Stimulated activated CD4-positive, alpha-beta T cell treated with anti-CD3 and anti-CD28 coated beads, Interleukin-12 subunit alpha, Interleukin-12 subunit beta, amount 100 ng/mL, for 48 hours (primary cell): ENCODE measurements at places on chromosomes 11 and 22.

DNA sequence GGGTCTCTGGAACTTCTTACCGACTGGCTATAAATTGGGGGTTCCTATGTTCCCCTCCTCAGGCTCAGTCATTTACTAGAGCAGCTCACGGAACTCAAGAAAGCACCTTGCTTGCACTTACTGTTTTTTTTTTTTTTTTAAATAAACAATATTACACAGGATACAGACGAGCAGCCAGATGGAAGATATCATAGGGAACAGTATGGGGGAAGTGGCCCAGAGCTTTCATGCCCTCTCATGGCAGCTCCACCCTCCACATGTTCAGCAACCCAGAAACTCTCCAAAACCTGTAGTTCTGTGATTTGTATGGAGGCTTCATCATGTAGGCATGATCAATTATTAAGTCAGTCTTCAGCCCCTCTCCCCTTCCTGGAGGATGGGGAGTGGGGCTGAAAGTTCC lies 7.5 kb downstream of the UVRAG start:
- DNase-seq, result no peak

GRCh38 chr11:83599066-83599465 lies 312.9 kb upstream of the CCDC90B start:
- no peak for DNase-seq

DNA sequence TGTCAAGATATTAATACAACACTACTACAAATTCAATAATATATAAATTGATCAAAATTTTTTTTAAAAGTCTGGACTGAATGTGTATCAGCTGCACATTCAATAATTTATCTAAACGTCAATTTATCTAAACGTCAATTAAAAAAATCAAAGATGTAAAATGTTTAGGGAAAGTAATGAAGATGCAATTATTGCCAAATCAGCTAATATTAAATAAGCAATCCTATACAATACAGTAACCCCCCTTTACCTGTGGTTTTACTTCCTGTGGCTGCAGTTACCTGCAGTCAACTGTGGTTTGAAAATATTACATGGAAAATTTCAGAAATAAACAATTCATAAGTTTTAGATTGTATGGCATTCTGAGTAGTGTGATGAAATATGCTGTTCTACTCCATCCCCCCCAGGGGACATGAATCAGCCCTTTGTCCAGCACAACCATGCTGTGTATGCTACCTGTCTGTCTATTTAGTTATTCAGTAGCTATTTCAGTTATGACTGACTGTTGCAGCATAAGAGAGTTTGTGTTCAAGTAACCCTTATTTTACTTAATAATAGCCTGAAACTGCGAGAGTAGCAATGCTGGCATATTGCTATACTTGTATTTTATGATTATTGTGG lies 72.2 kb downstream of the CWF19L2 start:
- no peak for DNase-seq

GRCh38 chr22:49956418-49956770 lies 4.2 kb upstream of the PIM3 start:
- no peak for DNase-seq

GRCh38 chr11:2951231-2952110 lies 22.3 kb upstream of the PHLDA2 start:
- DNase-seq, result no peak

DNA sequence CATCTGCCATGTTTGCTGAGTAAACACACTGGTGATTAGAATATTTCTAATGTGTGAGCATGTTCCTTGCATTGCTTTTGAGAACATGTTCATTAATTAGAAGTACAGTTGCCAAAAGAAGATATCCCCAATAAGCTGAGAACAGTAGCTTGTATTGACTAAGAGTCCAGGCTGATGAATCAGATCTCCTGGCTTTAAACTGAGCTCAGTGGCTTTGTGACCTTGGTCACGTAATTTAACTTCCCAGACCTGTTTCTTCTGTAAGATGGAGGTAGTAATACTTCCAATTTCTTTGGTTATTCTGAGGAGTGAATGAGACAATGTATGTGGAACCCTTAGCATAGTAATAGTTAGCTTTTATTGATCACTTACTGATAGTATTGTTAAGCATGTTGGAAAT lies 61.9 kb downstream of the CYB5R2 start:
- DNase-seq, result no peak
